Osteocyte (in vitro differentiated cells): ENCODE measurements at places on chromosomes 7 and 10. TPM values are rescaled to one million over a fixed set of nuclear protein-coding genes. Genes with fewer than 3 reads are reported as not detected.

The PLAU gene
- total RNA-seq: 112 and 118 TPM in 2 replicates

The IDI2 gene
- not detected in 2 replicates for total RNA-seq

The CLDN4 gene
- total RNA-seq: 0.50 and 0.62 TPM in 2 replicates

The OPN4 gene
- total RNA-seq: not detected in 2 replicates

The TEX36 gene
- total RNA-seq: not detected in 2 replicates

The KLF14 gene
- not detected in 2 replicates for total RNA-seq

The SPDYE16 gene
- not detected in 2 replicates for total RNA-seq

The GRID2IP gene
- total RNA-seq: 0.10 and 0.13 TPM in 2 replicates

The PYROXD2 gene
- total RNA-seq: 4.6 and 4.8 TPM in 2 replicates

The MYH16 gene
- not detected in 2 replicates for total RNA-seq

The CYP26C1 gene
- 0.08 TPM in 1 of 2 replicates, not detected in the other for total RNA-seq

DNA sequence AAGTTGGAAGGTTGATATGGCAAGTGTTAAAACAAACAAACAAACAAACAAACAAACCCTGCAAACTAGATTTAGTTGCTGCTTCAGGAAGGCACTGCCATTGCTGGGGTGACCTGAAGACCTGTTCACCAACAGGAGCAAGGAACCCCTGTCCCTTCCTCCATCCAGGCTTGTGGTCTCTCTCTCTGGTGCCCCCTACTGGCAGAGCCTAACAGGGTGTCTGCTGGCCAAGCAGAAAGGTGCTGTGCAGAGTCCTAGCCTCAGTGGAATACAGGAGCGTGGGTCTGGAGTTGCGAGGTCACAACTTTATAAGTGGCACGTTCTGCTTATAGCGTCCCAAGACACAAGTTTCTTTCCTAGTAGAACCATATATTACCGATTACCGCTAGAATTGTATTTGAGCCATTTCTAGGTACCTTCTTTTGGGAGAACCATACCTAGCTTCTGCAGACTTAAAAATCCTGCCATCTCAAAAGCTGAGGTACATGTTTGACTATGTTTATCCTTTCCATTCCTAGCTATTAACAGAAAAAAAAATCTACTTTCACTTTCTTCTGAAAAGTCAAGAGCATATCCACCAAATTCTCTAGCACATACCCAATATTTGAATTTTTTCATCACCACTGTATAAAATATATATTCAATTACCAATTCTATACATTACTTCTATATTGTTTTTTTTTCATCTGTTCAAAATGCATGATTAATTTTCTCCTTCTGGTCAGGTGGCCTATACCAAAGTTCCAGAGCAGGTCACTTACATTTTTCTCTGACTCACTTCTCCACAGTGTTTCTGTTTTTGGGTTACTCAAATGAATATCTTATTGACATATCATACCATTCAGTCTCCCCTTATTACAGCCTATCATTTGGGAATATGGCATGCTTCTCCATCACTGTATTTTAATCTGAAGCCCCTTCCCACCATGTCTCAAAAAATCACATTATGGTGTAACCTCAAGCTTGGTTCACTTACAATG, 29.1 kb upstream of the CALD1 start:
- DNase-seq: no peak

- no peak for DNase-seq
Observed at GRCh38 chr7:51077987-51078370, 238.6 kb downstream of the COBL start.

GRCh38 chr7:95684037-95684436, 87.7 kb upstream of the PDK4 start:
- DNase-seq: no peak

- peak; percentile 87 for DNase-seq
Observed at GRCh38 chr10:97543025-97543546, 29.5 kb upstream of the ANKRD2 start.

DNA sequence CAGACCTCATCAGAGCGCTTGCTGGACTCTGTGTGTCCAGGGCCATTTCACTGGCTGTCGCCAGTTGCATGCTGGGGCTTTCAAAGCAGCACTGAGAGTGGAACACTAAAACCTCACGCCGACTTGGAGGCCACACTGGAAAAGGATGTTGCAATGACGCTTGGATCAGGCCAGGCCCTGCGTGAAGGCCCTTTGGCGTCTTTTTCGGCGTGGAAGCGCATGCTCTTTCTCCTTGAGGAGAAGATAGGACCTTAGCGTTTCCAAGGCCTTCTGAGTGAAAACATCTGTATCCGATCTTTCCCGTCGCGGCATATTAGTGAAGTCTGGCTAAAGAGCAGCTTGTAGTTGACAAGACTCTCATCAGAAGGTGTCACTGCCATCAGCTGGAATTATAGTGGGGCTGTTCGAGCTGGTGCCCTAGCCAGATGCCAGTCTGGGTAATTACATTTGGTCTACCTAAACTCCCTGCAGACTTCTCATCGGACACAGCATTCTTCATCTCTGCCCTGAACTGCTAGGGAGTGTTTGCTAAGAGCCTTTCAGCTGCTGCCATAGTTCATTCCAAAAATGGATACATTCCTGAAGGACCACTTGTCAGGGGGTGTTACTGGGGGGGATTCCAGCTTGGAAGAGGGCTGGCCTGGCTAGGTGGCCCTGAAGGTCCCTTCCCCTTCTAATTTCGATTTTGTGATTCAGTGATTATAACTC, 167.7 kb upstream of the TCF7L2 start:
- peak; percentile 64 for DNase-seq

- DNase-seq: peak; percentile 46
Observed at GRCh38 chr7:140039896-140040295, 22.9 kb downstream of the PARP12 start.

DNA sequence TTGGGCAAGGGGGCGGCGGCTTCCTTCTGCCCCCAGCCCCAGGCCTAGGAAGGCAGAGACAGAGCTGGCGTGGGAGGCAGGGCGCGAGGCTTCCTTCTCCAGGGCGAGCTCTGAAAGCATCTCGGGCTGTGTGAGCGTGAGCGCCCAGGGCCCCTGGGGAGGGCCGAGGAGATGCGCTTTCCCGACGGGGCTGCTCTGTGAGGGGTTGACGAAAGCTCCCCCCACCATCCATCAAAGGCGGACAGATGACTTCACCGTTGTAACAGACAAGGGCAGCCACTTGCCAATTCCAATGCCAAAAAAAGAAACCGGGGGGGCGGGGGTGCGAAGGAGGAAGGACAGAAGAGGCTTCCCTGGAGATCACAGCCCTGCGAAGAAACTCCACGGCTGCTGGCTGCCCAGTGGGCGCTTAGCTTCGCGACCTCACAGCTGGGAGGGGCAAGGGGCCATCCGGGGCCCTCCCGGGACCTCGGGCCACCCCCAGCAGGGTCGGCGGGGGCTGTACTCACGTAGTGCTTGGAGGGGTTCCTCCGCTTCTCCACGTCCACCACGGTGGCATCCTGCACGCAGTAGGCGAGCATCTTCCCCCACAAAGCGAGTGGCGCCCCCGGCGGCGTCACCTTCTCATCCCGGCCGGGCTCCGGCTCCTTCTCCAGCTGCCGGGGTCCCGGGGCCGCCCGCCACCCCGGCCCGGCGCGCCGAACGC, 537 bp downstream of the SH3PXD2A start:
- no peak for DNase-seq

DNA sequence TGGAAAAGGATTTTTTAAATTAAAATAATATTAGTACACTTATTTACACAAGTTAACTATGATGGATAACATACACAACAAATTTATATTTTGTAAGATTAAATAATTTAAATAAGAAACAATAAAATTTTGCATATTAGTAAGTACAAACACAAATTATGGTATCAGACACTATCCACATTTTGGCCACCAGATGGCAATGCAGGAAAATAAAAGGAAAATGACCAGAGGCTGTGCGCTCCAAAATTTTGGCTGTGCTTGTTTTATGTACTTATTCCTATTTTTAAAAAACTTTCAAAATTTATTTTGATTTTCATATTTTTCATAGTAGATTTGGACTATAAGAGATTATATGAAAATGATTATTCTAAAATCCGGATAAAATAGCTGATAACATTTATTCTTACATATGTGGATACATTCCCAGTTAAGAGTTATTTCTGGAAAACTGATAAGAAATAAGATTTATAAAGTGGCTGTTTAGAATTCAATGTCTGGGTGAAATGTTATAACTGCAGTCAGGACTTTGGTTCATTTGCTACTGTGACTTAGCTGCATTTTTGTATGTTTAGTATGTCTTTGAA, 274.7 kb upstream of the HGF start:
- DNase-seq: no peak

- no peak for DNase-seq
Observed at GRCh38 chr10:21515361-21516241, 9.9 kb downstream of the SKIDA1 start.

GRCh38 chr10:69766161-69766910, 35.4 kb upstream of the COL13A1 start:
- DNase-seq: no peak

DNA sequence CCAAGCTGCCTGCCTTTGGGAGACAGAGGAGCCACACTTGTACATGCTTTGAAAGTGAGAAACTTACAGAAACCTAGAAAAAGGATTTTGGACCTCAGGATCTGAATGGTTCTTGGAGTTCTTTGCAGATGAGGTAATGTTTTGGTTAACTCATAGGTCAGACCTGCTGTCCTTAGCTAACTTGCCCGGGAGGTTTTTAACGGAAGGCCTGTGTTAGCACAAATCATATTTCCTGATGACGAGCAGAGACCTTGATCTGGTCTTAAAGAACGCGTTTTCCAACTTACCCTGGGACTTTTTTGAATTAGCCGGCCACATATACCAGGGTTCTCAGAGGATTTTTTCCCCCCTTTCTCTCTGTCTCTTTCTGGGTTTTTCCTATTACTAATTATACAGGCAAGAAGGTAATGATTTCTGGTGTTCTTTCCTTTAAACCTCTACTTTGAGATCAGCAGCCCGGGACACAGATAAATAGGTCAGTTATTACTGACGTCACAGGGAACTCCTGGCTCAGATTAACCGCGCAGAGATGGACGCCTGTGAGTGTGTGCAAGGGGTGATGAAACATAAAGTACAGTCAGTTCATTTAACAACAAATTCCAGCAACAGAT, 101.7 kb upstream of the KLF6 start:
- DNase-seq: no peak

- no peak for DNase-seq
Observed at GRCh38 chr7:151999424-152000090, 25.9 kb upstream of the GALNT11 start.

DNA sequence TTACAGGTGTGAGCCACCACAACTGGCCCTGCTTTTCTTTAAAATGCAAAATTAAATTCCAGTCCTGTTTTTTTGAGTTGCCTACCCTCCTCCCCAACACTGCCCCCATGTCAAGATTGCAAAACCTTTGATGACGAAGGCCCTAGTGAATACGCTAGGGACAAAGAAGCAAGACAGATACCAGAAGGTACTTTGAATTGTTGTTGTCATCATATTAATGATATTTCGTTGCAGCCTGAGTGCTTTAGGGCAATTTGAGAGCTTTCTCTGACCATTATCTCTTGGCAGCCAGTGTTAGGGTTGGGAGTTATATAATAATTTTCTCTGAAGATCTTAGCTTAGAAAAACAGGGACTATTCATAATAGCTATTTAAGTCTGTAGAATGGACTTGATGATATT, 7.1 kb downstream of the CCSER2 start:
- DNase-seq: no peak

GRCh38 chr10:92699193-92699517, 9.4 kb downstream of the HHEX start:
- no peak for DNase-seq

- no peak for DNase-seq
Observed at GRCh38 chr7:147607157-147607800, 983.3 kb upstream of the C7orf33 start.

GRCh38 chr7:37089972-37090371, 358.7 kb downstream of the ELMO1 start:
- DNase-seq: no peak

DNA sequence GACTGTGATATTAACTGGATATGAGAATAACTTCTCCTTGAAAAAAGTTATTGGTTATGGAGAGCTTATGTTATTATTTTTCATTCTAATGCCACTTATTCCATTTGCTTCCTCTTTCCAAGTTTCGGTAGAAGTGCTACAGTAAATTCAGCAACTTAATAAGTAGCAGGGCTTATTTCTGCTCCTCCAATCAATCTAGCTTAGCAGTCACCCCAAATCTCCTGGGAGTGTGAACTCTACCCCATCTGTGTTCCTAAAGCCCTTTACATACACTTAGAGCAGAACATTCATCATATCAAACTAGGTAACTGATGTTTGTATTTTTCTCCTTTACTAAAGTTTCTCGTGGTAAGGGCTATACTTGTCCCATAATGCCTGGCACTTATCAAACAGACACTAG, 8.7 kb downstream of the ARL3 start:
- DNase-seq: no peak

DNA sequence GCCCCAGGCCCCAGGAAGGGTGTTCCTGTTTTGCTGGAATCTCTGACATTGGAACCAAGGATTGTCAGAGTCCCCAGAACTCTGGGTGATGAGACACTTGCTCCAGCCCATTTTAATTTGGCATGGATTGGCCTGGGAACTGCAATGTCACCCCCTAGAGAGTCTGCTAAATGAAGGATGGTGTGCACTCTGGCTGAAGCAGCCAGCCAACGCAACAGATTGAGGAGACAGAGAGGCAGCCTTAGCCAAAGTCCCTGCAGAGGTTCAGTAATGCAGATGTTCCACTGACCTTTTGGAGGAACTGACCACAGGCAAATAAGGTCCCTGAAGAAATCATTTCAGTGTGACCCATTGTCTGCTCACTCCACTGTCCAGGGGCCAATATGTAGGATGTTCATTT, 13.4 kb downstream of the LRRC18 start:
- peak; percentile 69 for DNase-seq

DNA sequence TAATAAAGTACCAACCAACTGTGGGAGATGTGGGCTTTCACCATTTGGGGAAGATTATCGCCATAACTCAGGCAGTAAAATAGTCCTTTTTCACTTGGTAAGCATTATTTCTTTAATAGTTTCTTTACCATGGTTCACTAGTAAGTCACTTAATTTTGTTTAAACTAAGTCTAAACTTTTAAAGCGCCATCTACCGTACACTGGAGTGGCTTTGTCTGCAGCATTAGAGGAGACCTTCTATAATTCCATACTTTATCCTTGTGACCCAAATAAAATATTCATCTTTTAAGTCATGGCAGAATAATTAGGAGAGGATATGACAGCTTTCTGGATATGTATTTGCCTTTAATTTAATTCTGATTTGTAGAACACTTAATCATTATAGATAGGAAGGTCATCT, 468.0 kb downstream of the MAGI2 start:
- no peak for DNase-seq

GRCh38 chr10:90308223-90308622, 549.6 kb downstream of the HTR7 start:
- DNase-seq: no peak

GRCh38 chr7:80721883-80722615, 83.6 kb downstream of the CD36 start:
- no peak for DNase-seq

DNA sequence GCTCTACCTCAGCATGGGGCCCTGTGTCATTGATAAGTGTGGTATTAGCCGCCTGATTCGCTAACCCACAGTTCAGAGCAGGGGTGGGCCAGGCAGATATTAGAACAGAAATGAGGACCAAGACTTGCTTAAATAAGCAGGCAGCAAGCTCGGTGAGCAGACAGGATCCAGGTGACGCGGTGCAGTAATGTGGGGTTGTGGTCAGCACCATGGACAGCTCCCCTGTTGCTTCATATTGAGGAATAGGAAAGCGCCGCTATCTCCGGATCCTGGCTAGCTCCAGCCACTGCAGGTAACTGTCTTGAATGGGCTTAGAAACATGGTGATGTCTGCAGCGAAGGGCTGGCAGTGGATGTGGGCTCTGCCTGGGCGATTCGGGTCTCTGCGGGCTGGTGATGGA, 51.3 kb upstream of the GPR26 start:
- no peak for DNase-seq
